ENCODE measurements at places on chromosomes 2 and 18.

DNA sequence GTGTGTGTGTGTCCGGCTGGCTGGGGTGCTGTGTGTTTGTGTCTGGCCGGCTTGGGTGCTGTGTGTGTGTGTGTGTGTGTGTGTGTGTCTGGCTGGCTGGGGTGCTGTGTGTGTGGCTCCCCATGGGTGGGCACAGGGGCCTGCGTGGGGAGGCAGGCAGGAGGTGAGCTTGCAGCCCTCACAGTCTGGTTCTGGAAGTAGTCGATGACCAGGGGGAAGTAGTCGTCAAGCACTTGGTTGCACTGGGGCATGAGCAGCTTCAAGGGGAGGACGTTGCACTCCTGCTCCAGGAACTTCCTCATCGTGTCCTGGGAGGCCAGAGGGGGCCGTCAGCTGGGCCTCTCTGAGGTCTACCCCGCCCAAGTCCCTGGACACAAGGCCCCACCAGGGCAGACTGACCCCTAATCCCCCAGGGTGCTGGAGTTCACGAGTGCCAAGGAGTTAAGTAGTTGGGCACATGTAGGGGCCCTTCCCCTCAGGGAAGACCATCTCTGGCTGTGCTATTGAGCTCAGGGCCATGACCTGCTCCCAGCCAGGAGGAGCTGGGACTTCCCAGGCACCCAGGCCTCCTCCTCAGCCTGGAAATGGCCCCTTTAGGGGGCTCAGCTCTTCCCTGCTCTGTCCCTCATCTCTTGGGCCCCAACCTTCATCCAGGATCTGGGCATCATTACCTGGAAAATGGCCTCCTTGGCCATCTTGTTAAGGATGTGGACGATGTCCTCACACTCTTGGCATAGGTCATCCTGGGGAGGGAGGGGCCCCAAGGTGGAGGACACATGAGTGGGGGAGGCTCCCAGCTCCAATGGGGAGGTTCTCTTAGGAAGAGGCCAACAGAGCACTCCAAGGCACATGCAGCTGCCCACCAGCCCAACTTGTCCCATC lies 1.3 kb downstream of the SFTPB start:
- DNase-seq: no peak

- DNase-seq: no peak
These were observed 985.5 kb upstream of the POU3F3 start for GRCh38 chr2:103868396-103868795.

DNA sequence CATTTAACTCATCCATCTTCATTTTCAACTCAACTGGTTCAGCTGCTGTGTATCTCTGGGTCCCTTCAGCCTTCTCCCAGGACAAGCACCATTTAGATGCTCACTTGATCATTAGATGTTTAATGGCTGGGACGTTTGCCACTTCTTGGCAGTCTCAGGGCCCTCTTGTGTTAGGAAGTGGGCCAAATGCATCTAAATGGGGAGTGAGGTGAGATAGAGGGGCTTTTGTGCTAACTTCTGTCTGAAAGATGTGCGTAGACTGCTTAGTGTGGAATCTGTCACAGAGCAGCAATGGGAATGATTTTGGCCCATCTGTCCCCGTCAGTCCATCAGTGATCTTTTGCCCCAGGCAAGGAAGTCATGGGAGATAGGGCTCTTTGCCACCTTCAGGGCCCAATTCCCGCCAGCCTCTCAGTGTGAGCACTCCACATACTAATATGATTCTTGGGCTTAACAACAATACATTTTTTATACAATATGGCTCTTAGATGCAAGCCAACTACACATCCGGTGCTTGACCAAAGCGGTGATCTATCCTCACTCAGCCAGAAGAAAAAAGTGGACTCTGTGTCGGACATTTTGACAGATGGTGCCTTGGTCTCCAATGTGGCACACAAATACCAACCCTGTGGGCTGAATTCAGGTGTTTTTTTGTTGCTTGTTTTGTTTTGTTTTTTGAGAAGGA lies 95.7 kb upstream of the EPC2 start:
- no peak for DNase-seq

DNA sequence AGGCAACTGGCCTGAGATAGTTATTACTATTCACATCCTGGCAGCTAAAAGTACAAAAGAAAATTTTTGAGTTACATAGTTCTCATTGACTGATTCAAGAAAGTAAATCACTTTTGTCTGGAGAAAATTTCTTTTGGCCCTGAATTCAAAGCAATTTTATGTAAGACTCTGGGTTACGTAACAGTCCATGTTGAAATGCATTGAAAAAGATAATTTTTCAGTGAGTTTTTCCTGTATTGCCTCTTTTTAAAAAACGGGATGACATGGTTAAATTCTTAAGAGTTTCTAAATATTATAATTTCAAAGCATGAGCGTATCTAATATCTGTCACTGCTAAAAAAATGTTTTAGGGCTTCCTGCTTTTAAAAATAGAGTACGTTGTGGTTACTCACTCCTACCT lies 72.7 kb downstream of the ANKRD12 start:
- no peak for DNase-seq

DNA sequence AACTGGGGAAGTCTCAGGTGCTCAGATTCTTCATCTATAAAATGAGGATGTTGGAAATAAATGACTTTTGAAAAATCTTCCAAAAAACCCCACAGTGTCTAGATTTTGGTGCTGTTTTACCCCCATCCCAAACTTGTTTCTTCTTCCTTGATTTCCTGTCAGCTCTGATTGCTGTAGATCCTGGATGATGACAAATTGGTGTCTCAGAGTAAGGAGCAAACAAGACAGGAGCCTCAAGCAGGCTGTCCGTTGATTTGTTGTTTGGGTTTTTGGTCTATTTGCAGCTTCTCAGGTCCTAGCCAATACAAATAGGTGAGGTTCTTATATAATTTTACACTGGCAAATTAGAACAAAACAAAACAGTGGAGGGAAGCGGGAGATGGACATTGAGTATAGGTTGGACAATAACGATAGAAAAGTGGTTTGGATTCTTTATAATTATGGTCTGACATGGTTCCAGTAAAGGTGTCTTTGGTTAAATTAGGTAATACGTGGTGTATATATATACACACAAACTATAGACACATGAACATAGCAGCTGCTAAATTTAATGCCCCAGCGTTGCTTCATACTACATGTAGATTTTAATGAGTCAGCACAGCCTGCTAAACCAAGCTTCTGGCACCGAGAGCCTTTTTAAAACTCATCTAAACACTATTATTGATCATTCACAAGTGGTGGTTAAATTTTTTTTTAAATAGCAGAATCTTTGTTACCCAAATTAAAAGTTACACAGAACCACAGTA lies 142.5 kb downstream of the FMNL2 start:
- DNase-seq: no peak

- DNase-seq: no peak
These were observed 36.1 kb downstream of the SOCS6 start for GRCh38 chr18:70324897-70325296.

DNA sequence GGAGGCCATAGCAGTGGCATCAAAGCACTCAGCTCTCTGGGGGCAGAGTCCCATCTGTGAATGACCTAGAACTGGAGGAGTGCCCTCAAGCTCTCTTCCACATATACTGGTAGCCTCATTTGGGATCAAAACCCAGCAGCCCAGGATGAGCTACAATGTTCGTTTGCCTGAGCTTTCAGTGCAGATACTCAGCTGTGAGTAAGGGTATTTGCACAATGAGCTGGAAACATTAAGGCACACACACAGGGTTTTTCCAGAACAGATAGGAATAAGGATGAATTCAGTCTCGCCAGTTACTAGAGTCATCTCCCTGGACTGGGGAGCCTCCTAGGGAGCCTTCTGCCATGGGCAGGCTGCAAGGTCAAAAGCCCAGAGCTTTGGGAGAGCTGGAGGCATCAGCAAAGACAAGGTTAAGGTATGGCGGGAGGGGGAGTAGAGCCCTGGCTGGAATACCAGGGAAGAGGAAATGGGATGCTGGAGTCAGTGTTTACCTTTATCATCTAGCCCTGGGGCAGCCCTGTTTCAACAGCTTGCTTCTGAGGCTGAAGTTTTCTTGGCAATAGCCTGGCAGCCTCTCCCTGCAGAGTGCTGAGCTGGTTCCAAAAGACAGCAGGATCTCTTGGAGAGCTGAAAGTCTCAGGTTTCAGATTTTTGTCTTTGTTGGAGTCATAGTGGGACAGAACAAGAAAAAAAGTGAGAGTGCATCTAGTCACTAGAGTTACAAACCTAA lies 187.7 kb downstream of the LOXHD1 start:
- DNase-seq: no peak

DNA sequence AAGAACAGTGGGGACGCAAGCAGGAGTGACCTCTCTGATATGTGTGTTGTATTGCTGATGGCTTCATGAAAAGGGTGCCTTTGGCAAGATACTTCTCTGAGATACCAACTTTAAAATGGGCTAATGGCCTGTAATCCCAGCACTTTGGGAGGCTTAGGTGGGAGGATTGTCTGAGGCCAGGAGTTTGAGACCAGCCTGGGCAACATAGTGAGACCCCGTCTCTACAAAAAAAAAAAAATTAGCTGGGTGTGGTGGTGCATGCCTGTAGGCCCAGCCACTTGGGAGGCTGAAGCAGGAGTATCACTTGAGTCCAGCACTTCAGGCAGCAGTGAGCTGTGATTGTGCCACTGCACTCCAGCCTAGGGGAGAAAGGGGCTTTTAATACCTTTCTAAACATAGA lies 9.8 kb downstream of the BIRC6 start:
- no peak for DNase-seq

- DNase-seq: no peak
These were observed 613.4 kb downstream of the ARHGAP15 start for GRCh38 chr2:143742581-143742980.

Measured in stimulated activated CD8-positive, alpha-beta memory T cell treated with anti-CD3 and anti-CD28 coated beads, Interleukin-15, amount 100 ng/mL, for 48 hours (primary cell).